Skin of body (tissue), 3 donors: ENCODE measurements at places on chromosomes 7 and 10. TPM values are rescaled to one million over a fixed set of nuclear protein-coding genes. Genes with fewer than 3 reads are reported as not detected.

ST8SIA6 gene
- 0.79 TPM for total RNA-seq

FAM171A1 gene
- 11.3 TPM for total RNA-seq

LIPF gene
- total RNA-seq: 0.10 TPM

BLNK gene
- total RNA-seq: 5.9 TPM

LRRD1 gene
- 0.30 TPM for total RNA-seq

KCNH2 gene
- total RNA-seq: 0.99 TPM

WAC gene
- 92.3 TPM for total RNA-seq

H2BK1 gene
- not detected for total RNA-seq

VOPP1 gene
- 18.6 TPM for total RNA-seq

SPOCK2 gene
- total RNA-seq: 0.79 TPM

CNTNAP2 gene
- 1.9 TPM for total RNA-seq

GPR26 gene
- total RNA-seq: not detected

DGKI gene
- total RNA-seq: 1.5 TPM

HIF1AN gene
- 13.0 TPM for total RNA-seq

PNLIPRP3 gene
- 5.8 TPM for total RNA-seq

TCAF2 gene
- total RNA-seq: 1.2 TPM

PRLHR gene
- under 0.01 TPM for total RNA-seq

HECW1 gene
- total RNA-seq: 1.8 TPM

PFKP gene
- 14.1 TPM for total RNA-seq

RBP4 gene
- total RNA-seq: 55.5 TPM

RAMP3 gene
- total RNA-seq: 3.5 TPM

CPA4 gene
- 63.8 TPM for total RNA-seq

PTPRZ1 gene
- total RNA-seq: 47.6 TPM

NRCAM gene
- 7.9 TPM for total RNA-seq

VAX1 gene
- total RNA-seq: not detected

MSMB gene
- total RNA-seq: 4.8 TPM

C7orf57 gene
- total RNA-seq: 0.10 TPM

C1QL3 gene
- total RNA-seq: 0.10 TPM

CLEC2L gene
- total RNA-seq: 0.99 TPM

PRTFDC1 gene
- total RNA-seq: 11.7 TPM

SLC16A9 gene
- 6.5 TPM for total RNA-seq

MMP21 gene
- 0.20 TPM for total RNA-seq

PPIF gene
- 29.7 TPM for total RNA-seq

ABCA13 gene
- total RNA-seq: 5.6 TPM

FBXL13 gene
- total RNA-seq: 2.8 TPM

ABCB4 gene
- total RNA-seq: 6.3 TPM

CEP55 gene
- total RNA-seq: 7.8 TPM

LFNG gene
- 27.0 TPM for total RNA-seq

AKR1C4 gene
- total RNA-seq: not detected

TMEM270 gene
- total RNA-seq: not detected

SLC26A3 gene
- not detected for total RNA-seq

POLR2J gene
- 12.4 TPM for total RNA-seq

STEAP4 gene
- total RNA-seq: 10.1 TPM

SFRP5 gene
- total RNA-seq: 1.7 TPM

ZNF488 gene
- total RNA-seq: 0.10 TPM

HYAL4 gene
- not detected for total RNA-seq

SH2D4B gene
- total RNA-seq: 0.20 TPM

CPN1 gene
- not detected for total RNA-seq

SPDYE11 gene
- 0.10 TPM for total RNA-seq

C10orf62 gene
- total RNA-seq: 0.20 TPM

KCND2 gene
- 0.79 TPM for total RNA-seq

ENTPD1 gene
- total RNA-seq: 26.0 TPM
